ENCODE measurements at places on chromosomes 12 and 14. TPM values are rescaled to one million over a fixed set of nuclear protein-coding genes. Genes with fewer than 3 reads are reported as not detected.

DNA sequence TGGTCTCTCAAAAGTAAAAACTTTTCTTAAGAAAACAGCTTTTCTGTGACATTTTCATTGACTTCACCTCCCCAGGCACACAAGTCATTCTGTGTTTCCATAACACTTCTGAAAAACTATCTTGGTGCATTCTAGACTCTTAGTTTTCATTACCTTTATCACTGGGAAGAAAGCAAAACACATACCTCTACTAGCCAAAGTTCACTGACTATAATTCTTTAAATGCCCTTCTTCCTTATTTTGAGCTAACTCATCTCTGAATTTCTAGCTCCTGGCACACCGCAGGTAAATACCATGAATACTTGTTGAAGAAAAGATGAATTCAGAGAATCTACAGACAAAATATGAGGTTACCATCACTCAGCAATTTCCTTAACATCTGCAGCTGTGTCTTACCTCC, 21.1 kb downstream of the MLH3 start:
- no peaks in the 10 kb centered on the region for H3K4me1 ChIP-seq
- no peak for DNase-seq
- no peaks in the 10 kb centered on the region for H3K27me3 ChIP-seq
- peaks cover 32% of the 10 kb centered on the region for H3K36me3 ChIP-seq
- H3K4me3 ChIP-seq = no peak overlapping the region
- no peak overlapping the region for H3K27ac ChIP-seq

DNA sequence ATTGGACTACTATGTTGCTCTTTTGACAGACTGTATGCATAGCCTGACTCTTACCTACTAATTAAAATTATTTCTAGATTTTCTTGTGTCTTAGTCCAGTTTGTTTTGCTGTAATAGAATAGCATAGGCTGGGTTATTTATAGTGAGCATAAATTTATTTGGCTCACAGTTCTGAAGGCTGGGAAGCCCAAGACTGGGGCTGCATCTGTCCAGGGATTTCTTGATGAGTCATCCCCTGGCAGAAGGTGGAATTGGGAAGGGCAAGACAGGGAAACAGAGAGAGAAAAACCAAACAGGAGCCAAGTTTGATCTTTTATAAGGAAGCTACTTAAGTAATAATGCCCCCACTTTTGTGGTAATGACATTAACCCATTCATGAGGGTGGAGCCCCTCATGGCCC, 759.2 kb upstream of the LRFN5 start:
- no peaks in the 10 kb centered on the region for H3K4me1 ChIP-seq
- H3K27me3 ChIP-seq = no peaks in the 10 kb centered on the region
- DNase-seq = no peak
- no peaks in the 10 kb centered on the region for H3K36me3 ChIP-seq

DNA sequence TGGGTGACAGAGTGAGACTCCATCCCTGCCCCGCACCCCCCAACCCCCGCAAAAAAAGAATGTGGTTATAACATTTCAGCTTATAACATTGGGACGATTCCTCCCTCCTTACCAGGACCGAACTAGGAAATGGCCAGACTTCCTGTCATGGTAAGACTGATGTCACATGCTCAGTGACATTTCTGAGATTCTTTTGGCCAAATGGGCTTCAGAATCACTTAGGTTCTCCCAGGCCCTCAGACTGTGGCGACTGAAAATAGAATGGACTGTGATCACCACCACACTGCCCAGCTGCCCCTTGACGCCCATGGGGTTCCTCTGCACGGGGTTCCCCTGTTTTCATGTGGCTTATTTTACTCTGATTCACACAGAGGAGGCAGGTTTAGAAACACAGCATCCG, 115.0 kb upstream of the EVL start:
- peaks cover 23% of the 10 kb centered on the region for H3K27me3 ChIP-seq
- H3K4me3 ChIP-seq = no peak overlapping the region
- H3K36me3 ChIP-seq = no peaks in the 10 kb centered on the region

GRCh38 chr14:99749142-99749541, 44.1 kb upstream of the EML1 start:
- peaks cover 27% of the 10 kb centered on the region for H3K4me1 ChIP-seq
- peaks cover 29% of the 10 kb centered on the region for H3K27me3 ChIP-seq
- no peaks in the 10 kb centered on the region for H3K36me3 ChIP-seq
- no peak overlapping the region for H3K4me3 ChIP-seq

DNA sequence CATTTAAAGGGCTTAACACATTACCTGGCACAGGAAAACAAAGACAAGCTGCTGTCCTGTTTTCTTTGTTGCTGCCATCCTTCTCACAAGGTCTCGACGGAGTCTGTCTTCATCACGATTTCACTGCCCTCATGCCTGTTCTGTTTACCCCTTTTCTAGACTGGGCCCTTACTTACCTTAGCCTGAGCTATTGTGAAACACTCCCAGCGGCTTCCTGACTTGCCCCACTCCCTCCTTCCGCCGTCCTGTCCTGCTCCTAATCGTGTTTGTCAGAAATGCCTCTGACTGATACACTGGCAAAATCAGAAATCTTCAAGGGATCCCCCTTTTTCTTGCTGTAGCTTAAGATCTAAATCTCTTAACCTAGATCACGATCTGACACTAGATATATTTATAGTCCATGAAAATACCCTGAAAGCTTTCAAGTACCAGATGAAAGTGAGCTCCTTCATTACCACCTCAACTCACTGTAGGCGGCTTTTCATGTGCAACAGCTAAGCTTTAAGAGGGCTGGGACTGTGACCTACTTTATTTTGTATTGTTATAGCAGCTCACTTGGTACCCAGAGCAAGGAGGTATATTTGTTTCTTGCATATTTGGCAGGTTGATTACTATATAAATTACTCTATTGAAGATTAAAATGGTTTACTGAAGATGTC, 32.1 kb downstream of the TECPR2 start:
- peaks cover 22% of the 10 kb centered on the region for H3K36me3 ChIP-seq
- peaks cover 6% of the 10 kb centered on the region for H3K4me1 ChIP-seq
- DNase-seq = peak; percentile 14
- H3K27ac ChIP-seq = no peak overlapping the region
- no peaks in the 10 kb centered on the region for H3K27me3 ChIP-seq

- no peaks in the 10 kb centered on the region for H3K36me3 ChIP-seq
- peaks cover 22% of the 10 kb centered on the region for H3K27me3 ChIP-seq
- DNase-seq = no peak
- H3K4me3 ChIP-seq = no peak overlapping the region
These were observed 39.4 kb downstream of the MVK start for GRCh38 chr12:109612975-109613502.

DNA sequence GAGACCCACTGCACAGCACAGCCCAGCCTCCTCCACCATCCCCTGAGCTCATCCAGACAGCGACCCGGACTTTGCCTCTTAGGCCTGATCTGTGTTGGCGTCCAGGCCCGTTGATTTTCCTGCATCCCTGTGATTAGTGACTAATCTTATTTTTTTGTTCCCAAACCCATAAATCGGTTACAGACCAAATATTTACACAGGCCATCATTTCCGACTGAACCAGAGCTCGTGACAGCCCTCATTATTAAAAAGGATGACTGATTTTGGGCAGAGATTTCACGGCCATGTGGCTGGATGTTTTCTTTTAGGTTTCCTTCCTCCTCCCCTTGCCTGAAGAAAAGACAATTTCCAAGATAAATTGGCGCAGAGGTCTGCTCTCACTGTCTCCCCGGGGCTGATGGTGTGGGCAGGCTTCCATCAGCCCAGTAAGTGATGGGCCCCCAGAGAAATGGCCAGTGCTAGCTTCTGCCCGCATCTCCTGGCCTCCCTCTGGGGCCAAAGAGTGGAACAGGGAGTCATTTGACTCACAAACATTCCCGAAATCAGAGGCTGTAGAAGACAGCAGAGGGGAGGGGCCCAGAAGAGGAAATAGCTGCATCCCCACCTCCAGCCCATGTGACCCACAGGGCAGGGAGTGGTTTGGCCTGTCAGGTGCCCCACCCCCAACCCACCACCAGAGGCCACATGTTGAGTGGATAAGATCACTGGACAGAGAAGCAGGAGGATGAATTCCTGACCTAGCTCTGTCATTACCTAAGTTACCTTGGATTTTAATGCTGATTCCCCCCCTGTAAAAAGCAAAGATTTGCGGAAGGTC, 283.5 kb downstream of the KSR2 start:
- H3K4me1 ChIP-seq = no peaks in the 10 kb centered on the region
- H3K36me3 ChIP-seq = no peaks in the 10 kb centered on the region
- no peak overlapping the region for H3K27ac ChIP-seq

DNA sequence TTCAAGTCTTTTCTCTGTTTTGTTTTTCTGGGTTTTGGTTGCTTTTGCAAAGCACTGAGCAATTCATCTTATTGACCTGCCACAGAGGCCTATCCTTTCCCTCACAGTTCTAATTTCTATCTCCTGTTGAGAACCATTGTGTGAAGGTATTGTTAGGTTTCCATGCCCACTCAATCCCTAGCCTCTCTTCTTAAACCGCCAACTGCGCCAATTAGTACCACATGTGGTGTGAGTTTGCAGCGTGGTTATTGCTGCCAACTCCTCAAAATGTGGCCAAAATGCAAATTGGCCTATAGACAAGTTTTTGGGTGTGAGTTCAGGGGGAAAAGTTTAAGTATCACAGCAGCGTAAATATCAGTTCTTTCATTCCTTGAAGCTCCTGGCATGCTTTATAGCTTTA, 232.6 kb downstream of the FLRT2 start:
- no peak overlapping the region for H3K27ac ChIP-seq
- no peaks in the 10 kb centered on the region for H3K27me3 ChIP-seq
- H3K4me3 ChIP-seq = no peak overlapping the region

- H3K4me1 ChIP-seq = no peaks in the 10 kb centered on the region
- DNase-seq = no peak
- no peaks in the 10 kb centered on the region for H3K27me3 ChIP-seq
These were observed 59.9 kb downstream of the MGST1 start for GRCh38 chr12:16407346-16407745.

- no peak overlapping the region for H3K27ac ChIP-seq
- no peaks in the 10 kb centered on the region for H3K27me3 ChIP-seq
- peaks cover 24% of the 10 kb centered on the region for H3K36me3 ChIP-seq
- DNase-seq = no peak
- H3K4me1 ChIP-seq = peaks cover 3% of the 10 kb centered on the region
These were observed 76.0 kb downstream of the SYNE3 start for GRCh38 chr14:95440496-95440895.

GRCh38 chr12:3458041-3458440, 33.0 kb upstream of the PRMT8 start:
- no peak overlapping the region for H3K4me3 ChIP-seq
- H3K27ac ChIP-seq = no peak overlapping the region
- peaks cover 35% of the 10 kb centered on the region for H3K27me3 ChIP-seq
- H3K36me3 ChIP-seq = no peaks in the 10 kb centered on the region
- H3K4me1 ChIP-seq = peaks cover 9% of the 10 kb centered on the region

DNA sequence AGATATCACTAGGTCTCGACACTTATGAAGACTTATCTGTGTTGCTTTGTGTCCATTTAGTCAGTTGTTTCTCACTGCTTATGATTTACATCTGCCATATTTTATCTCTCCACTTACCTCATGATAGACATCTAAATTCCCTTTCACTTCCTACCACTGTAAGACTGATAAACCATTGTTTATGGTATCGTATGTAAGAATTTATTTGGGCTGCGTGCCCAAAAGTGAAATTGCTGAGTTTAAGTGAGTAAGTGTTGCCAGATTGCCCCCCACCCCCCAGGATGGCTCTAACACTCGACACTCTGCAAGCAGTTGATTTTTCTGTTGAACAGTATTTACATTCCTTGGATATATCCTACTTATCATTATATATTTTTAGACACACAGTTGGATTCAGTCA, 69.9 kb upstream of the MON2 start:
- H3K27ac ChIP-seq = no peak overlapping the region
- no peak for DNase-seq
- no peaks in the 10 kb centered on the region for H3K27me3 ChIP-seq
- H3K4me1 ChIP-seq = peaks cover 2% of the 10 kb centered on the region

DNA sequence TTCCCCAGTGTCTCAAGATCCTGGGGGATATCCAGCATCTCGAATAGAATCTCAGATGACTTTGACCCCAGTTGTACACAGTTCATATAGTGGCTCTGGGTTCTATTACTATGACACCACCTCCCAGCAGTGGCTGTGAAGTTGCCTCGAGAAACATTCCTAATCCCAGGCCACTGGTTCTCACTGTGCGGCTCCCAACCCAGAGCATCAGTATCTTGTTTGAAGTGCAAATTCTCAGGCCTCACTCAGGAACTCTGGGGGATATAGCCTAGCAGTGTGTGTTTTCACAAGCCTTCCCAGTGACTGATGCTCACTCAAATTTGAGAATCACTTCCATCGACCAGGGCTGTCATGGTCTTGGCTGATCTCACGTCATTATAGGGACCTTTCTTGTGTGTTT, 69.3 kb upstream of the IGF1 start:
- DNase-seq = no peak
- H3K36me3 ChIP-seq = no peaks in the 10 kb centered on the region
- no peaks in the 10 kb centered on the region for H3K27me3 ChIP-seq
- no peak overlapping the region for H3K27ac ChIP-seq

GRCh38 chr12:50107416-50108268, 3.8 kb downstream of the GPD1 start:
- H3K36me3 ChIP-seq = peaks cover 4% of the 10 kb centered on the region

GRCh38 chr12:125402874-125403789, 337.9 kb downstream of the AACS start:
- H3K27ac ChIP-seq = no peak overlapping the region
- H3K36me3 ChIP-seq = no peaks in the 10 kb centered on the region
- no peak for DNase-seq

DNA sequence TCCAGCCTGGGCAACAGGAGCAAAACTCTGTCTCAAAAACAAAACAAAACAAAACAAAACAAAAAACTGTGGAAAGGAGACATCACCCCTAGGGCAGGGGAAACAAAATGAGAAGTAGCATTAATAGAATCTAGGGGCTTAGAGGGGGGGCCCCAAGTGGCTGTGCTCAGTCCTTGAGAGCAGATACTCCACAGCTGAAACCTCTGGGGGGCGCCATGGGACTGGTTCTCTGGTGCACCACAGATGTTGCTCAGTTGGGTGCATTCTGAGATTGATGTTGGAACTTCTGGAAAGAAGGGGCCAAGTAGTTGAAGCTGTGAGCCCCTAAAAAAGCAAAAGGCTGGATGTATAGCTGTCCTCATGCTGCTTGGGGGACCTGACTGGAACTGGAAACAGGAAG, 11.8 kb upstream of the SYNE2 start:
- peak; percentile 71 for DNase-seq
- H3K4me1 ChIP-seq = no peaks in the 10 kb centered on the region
- no peak overlapping the region for H3K27ac ChIP-seq
- H3K27me3 ChIP-seq = no peaks in the 10 kb centered on the region
- no peaks in the 10 kb centered on the region for H3K36me3 ChIP-seq

The SLC17A8 gene
- not detected for total RNA-seq

The LRRC43 gene
- 0.41 TPM for total RNA-seq

The MGAT4C gene
- total RNA-seq = not detected

The KRT5 gene
- total RNA-seq = not detected

The GALNT9 gene
- 0.12 TPM for total RNA-seq

The TMTC3 gene
- 5.3 TPM for total RNA-seq

The CMKLR1 gene
- not detected for total RNA-seq

The KRT6C gene
- total RNA-seq = not detected

The ACVRL1 gene
- not detected for total RNA-seq

The HSP90AA1 gene
- total RNA-seq = 1,107 TPM

The CLEC9A gene
- total RNA-seq = not detected

The INHBC gene
- total RNA-seq = not detected

The AQP2 gene
- total RNA-seq = not detected

Measured in activated CD4-positive, alpha-beta memory T cell treated with anti-CD3 and anti-CD28 coated beads for 36 hours (primary cell).